ENCODE measurements at places on chromosomes 3 and 15.

DNA sequence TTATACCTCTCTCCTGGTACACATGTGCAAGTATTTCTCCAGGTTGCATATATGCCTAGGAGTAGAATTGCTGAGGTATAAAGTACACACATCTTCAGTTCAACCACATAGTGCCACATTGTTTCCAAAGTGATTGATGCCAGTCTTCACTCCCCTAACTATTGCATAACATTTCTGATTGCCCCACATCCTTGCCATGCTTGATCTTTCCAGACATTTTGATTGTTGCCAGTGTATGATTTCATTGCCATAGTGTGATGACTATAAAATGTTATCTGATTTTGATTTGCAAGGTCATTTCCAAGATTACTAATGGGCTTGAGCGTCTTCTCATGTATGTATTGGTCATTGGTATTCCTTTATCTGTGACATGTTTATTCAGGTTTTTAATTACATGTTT lies 61.1 kb upstream of the MLF1 start:
- H3K4me1 ChIP-seq = no peaks in the 10 kb centered on the region
- H3K4me3 ChIP-seq = no peak overlapping the region
- H3K27ac ChIP-seq = no peak overlapping the region
- no peaks in the 10 kb centered on the region for H3K27me3 ChIP-seq
- H3K36me3 ChIP-seq = no peaks in the 10 kb centered on the region

GRCh38 chr15:27074179-27074578 lies 103.2 kb downstream of the GABRG3 start:
- no peaks in the 10 kb centered on the region for H3K27me3 ChIP-seq
- H3K27ac ChIP-seq = no peak overlapping the region
- no peaks in the 10 kb centered on the region for H3K36me3 ChIP-seq
- no peak for DNase-seq
- H3K4me1 ChIP-seq = peaks cover 24% of the 10 kb centered on the region

DNA sequence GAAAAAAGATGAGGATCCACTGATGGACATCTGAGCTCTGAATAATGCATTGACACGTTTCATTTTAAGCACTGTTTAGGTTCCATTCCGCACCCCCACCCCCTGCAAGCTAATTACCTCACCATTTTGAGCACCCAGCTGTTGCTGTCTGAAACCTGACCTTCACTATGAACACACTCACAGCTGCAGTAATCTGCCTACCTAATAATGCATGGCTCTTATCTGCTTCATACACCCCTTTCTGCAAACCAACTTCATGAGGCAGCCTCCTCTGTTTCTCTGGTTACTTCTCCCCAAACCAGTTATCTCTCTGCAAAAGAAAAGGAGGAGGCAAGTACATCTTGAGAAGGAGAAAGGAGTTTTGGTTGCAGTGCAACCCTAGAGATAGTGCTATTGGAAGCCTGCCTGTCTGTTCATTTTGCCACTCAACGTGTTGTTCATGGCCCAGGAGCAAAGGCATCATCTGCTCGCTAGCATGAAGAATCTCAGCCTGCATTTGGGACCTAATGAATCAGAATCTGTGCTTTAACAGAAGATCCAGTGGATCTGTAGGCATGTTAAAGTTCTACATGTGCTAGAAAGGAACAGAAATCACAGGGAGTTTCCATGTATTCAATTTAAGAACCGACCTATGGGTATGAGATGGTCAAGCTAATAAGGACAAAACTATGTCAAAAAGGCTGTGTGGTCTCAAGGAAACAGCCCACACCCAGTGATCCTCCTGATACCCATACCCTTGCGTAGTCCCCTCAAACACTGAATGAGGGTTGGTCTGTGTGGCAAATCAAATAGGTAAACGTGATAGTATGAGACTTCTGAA lies 87.2 kb downstream of the MB21D2 start:
- H3K27ac ChIP-seq = no peak overlapping the region
- no peaks in the 10 kb centered on the region for H3K27me3 ChIP-seq
- no peak overlapping the region for H3K4me3 ChIP-seq
- H3K4me1 ChIP-seq = peaks cover 13% of the 10 kb centered on the region

DNA sequence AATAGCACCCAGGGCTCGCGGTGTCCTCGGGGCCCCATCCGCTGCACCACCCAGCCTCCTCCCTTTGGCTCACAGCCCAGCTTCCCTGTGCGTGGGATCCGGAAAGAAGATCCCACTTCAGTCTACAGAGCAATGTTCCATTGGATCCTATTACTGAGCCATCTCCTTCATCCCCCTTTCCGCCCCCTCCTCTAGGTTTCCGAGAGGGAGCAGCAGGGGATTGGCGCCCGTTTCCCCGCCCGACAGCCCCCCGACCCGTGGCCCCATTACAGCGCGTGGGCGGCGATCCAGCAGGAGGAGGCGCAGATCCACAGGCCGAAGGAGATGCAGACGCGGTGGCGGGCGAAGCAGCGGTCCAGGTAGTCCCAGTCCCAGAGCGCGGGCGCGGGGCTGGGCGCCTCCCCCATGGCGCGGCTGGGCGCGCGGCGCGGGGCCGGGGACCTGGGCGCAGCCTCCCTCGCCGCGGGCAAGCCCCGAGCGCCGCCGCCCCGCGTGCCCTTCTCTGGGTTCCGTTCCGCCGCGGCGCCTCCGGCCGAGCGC lies 340 bp downstream of the TMEM44 start:
- no peak for DNase-seq
- H3K27me3 ChIP-seq = 0 out of 2 replicates have a peak, but pooled peaks cover 4% of the 10 kb centered on the region
- no peak overlapping the region for H3K27ac ChIP-seq
- 0 out of 2 replicates have a peak, but pooled peaks cover 4% of the 10 kb centered on the region for H3K4me1 ChIP-seq

GRCh38 chr3:76369170-76369569 lies 583.8 kb upstream of the ZNF717 start:
- H3K4me3 ChIP-seq = no peak overlapping the region
- peak; percentile 57 for DNase-seq
- H3K27ac ChIP-seq = no peak overlapping the region
- no peaks in the 10 kb centered on the region for H3K36me3 ChIP-seq
- H3K4me1 ChIP-seq = 0 out of 2 replicates have a peak, but pooled peaks cover 7% of the 10 kb centered on the region
- H3K27me3 ChIP-seq = no peaks in the 10 kb centered on the region

GRCh38 chr3:168939651-168940238 lies 723.8 kb downstream of the MECOM start:
- no peaks in the 10 kb centered on the region for H3K27me3 ChIP-seq
- peak; percentile 18 for DNase-seq
- H3K27ac ChIP-seq = no peak overlapping the region
- peaks cover 4% of the 10 kb centered on the region for H3K36me3 ChIP-seq
- H3K4me1 ChIP-seq = peaks cover 18% of the 10 kb centered on the region
- H3K4me3 ChIP-seq = no peak overlapping the region

- no peak overlapping the region for H3K27ac ChIP-seq
- H3K36me3 ChIP-seq = no peaks in the 10 kb centered on the region
- no peak for DNase-seq
- no peak overlapping the region for H3K4me3 ChIP-seq
- H3K4me1 ChIP-seq = no peaks in the 10 kb centered on the region
- H3K27me3 ChIP-seq = no peaks in the 10 kb centered on the region
Observed at GRCh38 chr3:24290596-24290995, 204.1 kb downstream of the THRB start.

- DNase-seq = peak; percentile 90
- no peak within 1 kb of the TSS for H3K27ac ChIP-seq
- peak within 1 kb of the TSS; percentile 76 for H3K4me3 ChIP-seq
- H3K4me1 ChIP-seq = peaks cover 9% of the 10 kb centered on the region
- peaks cover 64% of the 10 kb centered on the region for H3K27me3 ChIP-seq
Observed at GRCh38 chr15:68431792-68432401, at the start of gene ITGA11. Gene ITGA11, minus strand, starts transcription at chr15:68432163. Its CDS starts 97 bp downstream, at chr15:68432066.

DNA sequence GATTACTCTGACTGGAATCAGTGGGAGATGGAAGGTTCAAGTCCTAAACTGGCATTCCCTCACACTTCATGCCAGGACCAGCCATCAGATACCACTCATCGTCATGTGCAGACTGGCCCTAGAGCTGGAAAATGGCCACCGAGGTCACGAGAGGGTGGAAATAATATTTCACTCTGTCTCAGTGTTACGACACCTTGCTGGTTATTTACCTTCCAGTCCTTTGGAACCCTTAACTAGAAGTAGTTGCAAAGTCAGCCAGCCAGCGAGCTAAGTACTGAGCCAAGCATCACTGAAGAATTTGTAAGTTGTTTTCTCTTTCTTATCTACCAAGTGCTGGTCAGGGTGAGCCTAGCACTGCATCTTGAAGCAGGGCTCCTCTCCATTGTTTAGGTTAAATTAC lies 309.9 kb upstream of the RASGRP1 start:
- no peaks in the 10 kb centered on the region for H3K27me3 ChIP-seq
- H3K36me3 ChIP-seq = no peaks in the 10 kb centered on the region
- no peak overlapping the region for H3K4me3 ChIP-seq
- no peak for DNase-seq
- H3K27ac ChIP-seq = no peak overlapping the region

DNA sequence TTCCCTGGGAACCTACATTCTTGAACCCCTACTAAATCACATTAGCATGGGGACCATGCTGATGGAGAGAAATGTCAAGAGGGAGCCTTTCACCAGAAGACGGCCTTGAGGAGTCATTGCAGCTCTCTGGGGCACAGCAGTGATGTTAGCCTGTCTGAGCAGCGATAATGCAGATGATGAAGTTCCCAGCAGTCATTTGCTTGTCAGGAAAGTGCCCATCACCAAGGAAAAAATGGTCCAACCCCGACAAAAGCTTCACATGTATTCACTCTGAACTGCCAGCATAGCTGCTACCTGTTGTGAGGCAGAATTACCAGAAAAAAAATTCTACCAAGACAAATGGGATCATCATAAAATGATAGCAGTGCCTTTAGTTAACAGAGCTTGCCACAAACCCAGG lies 238.4 kb upstream of the UMPS start:
- no peaks in the 10 kb centered on the region for H3K36me3 ChIP-seq
- no peak overlapping the region for H3K4me3 ChIP-seq
- H3K4me1 ChIP-seq = peaks cover 4% of the 10 kb centered on the region
- no peak overlapping the region for H3K27ac ChIP-seq
- H3K27me3 ChIP-seq = no peaks in the 10 kb centered on the region
- DNase-seq = no peak

DNA sequence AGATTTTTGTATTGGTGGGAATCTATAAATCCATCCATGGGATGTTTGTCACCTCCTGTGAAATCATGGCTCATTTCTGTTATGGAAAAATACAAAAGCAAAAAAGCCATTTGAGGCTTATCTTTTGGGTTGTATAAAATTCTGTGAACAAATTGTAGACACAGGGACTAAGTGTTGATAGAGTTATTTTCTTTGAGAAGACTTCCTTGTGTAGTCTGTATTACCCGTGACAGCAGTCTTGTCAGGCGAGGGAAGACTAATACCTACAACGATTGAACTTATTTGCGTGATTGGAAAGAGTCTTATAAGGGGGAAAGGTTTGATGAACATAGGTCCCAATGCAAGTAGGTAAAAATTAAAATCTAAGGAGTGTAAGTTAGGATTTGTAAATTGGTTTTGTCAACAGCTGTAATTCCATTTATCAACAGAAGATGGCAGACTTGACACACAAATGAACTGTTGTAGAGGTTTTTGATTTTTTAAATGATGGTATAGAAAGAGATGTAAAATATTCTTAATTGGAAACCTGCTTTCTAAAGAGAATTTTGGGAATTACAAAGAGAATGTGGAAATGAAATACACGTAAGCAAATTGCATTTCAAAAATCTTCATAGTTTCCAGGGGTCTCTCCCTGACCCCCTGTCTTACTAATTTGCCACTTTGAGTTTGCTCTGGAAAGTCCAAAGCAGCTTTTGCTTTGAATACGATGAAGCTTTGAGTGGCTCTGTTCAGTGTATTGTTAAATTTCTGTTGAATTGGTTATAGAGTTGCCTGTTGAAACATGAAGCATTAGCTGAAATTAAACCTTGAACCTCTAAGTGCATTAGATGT lies 33.2 kb downstream of the SLC25A26 start:
- H3K36me3 ChIP-seq = no peaks in the 10 kb centered on the region
- no peak overlapping the region for H3K4me3 ChIP-seq
- no peak overlapping the region for H3K27ac ChIP-seq
- no peaks in the 10 kb centered on the region for H3K27me3 ChIP-seq

GRCh38 chr3:24033818-24034217 lies 88.7 kb downstream of the NR1D2 start:
- no peak overlapping the region for H3K4me3 ChIP-seq
- no peak overlapping the region for H3K27ac ChIP-seq
- H3K4me1 ChIP-seq = no peaks in the 10 kb centered on the region
- no peaks in the 10 kb centered on the region for H3K36me3 ChIP-seq
- no peak for DNase-seq
- no peaks in the 10 kb centered on the region for H3K27me3 ChIP-seq

- H3K4me1 ChIP-seq = no peaks in the 10 kb centered on the region
- no peak for DNase-seq
- peak overlapping the region; percentile 62 for H3K27ac ChIP-seq
- H3K27me3 ChIP-seq = no peaks in the 10 kb centered on the region
- H3K36me3 ChIP-seq = no peaks in the 10 kb centered on the region
Observed at GRCh38 chr15:42474827-42475226, 16.1 kb downstream of the ZNF106 start.

- H3K36me3 ChIP-seq = no peaks in the 10 kb centered on the region
- H3K27ac ChIP-seq = no peak overlapping the region
- no peaks in the 10 kb centered on the region for H3K4me1 ChIP-seq
- H3K4me3 ChIP-seq = no peak overlapping the region
- no peak for DNase-seq
Observed at GRCh38 chr15:83753872-83754493, 100.1 kb downstream of the ADAMTSL3 start.

GRCh38 chr3:98259-98654 lies 98.3 kb upstream of the CHL1 start:
- no peak overlapping the region for H3K4me3 ChIP-seq
- peaks cover 37% of the 10 kb centered on the region for H3K4me1 ChIP-seq
- no peak for DNase-seq
- no peaks in the 10 kb centered on the region for H3K36me3 ChIP-seq
- H3K27me3 ChIP-seq = no peaks in the 10 kb centered on the region

DNA sequence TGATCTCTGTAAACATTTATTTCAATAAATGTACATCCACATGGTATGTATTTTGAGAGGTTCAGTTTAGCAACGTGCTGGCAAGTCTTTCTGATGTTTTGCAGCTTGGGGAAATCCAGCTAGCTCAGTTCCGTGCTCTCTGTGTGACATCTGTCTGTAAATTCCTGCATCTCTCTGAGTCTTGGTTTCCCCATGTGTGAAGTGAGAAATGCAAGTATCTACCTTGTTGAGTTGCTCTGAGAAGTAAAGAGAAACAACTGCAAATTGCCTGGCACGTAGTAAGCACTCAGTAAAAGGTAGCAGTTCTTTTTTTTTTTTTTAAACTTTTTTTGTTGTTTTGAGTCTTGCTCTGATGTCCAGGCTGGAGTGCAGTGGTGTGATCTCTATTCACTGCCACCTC lies 30.2 kb upstream of the MORF4L1 start:
- no peaks in the 10 kb centered on the region for H3K4me1 ChIP-seq
- H3K36me3 ChIP-seq = no peaks in the 10 kb centered on the region
- H3K27ac ChIP-seq = no peak overlapping the region
- no peak for DNase-seq

DNA sequence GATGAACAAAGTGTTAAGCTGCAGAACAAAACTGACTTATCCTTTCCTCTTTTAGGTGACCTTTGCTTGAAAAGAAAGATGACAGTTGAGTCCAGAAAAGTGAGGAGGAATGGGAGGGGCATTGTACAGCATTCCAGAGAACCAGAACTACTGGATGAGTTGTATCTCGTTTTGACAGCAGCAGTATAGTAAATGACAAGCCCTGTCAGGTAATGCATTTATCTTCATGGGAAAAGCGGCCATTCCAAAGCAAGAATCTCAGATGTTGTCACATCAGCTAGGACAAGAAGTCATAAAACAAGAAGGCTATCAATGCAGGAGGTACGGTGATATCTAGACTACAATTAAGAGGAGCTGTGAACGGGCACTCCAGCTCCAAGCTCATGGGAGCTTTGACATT lies 421.5 kb downstream of the MAGI1 start:
- DNase-seq = no peak
- peaks cover 14% of the 10 kb centered on the region for H3K4me1 ChIP-seq
- H3K27me3 ChIP-seq = no peaks in the 10 kb centered on the region
- no peak overlapping the region for H3K27ac ChIP-seq
- no peaks in the 10 kb centered on the region for H3K36me3 ChIP-seq
- H3K4me3 ChIP-seq = no peak overlapping the region

All from GM23338 (cell line).